ENCODE measurements at places on chromosomes 2 and 18.

DNA sequence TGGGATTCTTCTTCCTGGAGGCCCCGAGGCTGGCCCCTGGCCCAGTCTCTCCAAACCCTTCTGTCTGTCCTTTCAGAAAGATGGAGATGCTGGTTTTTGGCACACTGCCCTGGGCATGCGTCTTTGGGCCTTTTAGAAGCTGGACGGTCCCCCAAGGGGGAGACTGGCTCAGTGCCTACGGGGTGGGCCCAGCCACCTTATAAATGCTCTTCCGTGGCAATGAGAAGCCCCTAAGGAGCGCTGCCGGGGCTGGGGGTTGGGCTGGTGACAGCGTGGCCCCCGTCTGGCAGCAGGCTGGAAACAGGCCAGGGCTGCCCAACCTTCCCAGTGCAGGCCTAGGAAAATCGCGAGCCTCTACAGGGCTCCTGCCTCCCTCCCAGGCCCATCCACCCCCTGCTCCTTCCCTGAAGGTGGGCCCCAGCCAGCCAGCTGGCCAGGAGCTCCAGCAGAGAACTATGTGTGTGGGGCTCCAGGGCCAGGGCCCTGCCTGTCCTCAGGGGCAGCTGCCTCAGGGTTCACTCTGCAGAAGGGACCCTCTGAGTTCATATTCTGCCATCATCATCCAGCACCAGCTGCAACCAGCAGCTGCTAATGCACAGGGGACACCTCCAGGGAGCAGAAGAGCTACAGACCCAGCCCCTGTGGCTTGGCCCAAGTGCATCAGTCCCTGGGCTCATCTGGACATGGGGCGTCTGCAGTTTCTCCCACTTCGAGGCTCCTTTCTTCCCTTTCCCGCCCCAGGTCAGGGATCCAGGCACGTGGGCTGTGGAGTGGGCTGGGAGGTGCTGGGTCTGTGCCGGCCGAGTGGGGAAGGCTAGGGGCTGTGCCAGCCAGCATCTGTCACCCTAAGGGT, 107.6 kb upstream of the OTOS start:
- ATAC-seq, result no peak

GRCh38 chr2:191249156-191249813, 4.1 kb downstream of the MYO1B start:
- no peak for ATAC-seq

DNA sequence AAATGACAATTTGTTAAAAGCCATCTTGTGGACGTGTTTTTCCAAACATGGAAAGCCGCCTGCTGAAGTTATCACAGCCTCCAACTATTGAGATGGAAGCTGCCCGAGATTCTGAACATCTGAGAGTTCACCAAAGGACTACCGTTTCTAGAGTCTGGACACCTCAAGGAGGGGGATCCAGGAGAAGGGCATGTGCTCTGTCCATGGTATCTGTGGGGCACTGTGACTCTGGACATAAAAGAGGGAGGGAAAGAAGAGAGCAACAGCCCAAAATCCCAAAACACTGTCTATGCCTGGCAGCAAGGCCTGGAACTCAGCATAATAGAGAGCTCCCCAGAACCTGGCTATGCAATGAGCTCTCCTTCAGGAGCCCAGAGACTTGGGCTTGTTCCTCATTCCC, 319.9 kb downstream of the EN1 start:
- ATAC-seq, result no peak

DNA sequence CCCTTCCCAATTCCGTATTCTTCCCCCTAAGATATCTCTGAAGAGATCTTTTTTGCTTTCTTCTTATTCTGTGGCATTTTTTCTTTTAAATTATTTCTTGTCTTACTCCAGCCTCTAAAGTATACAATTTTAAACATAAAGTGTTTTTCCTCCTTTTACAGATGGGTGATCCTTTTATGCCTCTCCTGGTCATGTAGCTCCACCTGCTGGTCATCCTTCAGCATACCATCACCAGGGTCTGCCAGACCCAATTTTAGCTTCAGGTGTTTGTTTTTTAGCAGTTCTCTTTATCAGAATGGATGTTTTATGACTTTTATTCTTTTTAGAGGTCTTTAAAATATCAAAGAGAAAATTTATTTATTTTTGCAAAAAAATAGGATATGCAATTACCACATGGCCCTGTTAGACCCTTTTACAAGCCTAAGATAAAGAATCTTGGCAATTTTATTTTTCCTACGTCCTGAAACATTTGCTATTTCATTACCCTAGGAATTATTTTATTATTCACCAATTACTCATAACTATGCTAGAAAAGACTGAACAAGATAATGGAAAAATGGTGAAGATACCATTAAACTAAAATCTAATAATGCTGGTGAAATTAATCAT, 55.5 kb downstream of the PIGN start:
- ATAC-seq, result no peak

DNA sequence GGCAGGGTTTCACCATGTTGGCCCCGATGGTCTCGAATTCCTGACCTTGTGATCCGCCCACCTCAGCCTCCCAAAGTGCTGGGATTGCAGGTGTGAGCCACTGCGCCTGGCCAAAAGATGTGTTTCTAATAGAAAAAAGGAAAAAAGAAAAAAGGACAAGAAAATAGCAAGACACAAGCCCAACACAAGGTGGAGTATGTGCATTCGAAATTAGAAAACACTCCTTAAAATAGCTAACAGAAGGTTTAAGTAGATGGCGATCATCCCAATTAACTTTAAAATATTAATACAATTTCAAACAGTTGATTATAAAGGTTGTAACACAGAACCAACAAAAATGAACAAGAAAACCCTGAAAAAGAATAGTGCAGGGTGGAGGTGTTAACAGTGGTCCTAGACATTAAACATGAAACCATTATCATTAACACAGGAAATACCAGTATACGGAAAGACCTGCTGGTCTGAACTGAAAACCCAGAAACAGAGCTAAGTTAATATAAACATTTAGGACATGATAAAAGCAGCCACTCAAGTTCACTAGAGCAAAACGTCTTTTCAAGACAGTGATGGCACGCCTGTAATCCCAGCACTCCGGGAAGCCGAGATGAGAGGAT, 57.9 kb downstream of the HDLBP start:
- no peak for ATAC-seq

DNA sequence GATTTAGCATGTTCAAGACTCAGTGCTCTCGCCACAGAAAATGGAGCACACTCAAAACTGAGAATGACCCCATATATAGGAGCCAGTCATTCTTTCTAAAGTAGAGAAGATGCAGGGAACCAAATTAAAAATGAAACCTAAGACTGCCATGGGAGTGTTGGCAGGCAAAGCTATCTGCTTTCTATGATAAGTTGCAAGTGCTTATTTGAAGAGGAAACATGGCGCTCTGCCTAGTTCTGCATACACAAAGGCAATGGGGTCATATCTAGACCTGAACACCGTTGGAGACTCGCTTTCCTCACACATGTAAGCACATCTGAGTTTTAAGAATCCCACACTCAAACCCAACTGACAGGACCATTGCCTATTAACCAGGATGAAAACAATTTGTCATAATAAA, 292.5 kb downstream of the ALK start:
- ATAC-seq, result no peak

DNA sequence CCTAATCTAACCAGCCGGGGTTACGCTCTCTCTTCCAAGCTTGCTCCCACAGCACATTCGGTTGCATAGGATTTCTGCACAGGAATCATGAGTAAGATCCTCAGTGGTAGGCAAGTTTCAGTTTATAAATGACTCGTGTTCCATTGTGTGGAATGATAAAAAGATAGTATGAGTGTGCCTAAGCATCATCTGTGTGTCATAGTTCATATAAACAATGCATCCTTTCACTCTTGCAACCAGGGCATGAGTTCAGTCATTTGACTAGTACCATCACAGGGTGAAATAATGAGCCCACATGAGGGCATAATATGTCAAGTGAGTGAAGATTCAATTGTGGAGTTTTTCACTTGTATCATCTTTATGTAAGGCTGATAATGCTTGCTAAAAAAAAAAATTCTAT, 417.1 kb upstream of the CDH2 start:
- ATAC-seq, result no peak

DNA sequence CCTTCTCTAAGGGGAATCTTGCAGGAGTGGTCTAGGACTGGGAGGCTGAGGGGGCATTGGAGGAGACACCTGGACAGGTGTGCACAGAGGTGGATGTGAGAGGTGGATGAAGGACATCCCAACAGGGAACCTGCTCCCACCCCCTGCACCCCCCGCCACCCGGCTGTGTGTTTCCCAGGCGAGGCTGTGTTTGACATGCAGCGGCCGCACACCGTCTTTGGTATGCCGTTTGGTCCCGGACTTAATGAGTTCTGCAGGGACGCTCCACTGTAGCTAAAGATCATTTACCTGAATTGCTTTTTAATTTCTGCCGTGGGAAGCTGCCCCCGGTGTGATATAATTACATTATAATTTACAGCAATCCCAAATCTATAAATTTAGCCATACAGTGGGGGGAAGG, 87.3 kb downstream of the GLI2 start:
- ATAC-seq, result no peak

GRCh38 chr2:179446476-179447141, 182.0 kb upstream of the SESTD1 start:
- ATAC-seq, result no peak

DNA sequence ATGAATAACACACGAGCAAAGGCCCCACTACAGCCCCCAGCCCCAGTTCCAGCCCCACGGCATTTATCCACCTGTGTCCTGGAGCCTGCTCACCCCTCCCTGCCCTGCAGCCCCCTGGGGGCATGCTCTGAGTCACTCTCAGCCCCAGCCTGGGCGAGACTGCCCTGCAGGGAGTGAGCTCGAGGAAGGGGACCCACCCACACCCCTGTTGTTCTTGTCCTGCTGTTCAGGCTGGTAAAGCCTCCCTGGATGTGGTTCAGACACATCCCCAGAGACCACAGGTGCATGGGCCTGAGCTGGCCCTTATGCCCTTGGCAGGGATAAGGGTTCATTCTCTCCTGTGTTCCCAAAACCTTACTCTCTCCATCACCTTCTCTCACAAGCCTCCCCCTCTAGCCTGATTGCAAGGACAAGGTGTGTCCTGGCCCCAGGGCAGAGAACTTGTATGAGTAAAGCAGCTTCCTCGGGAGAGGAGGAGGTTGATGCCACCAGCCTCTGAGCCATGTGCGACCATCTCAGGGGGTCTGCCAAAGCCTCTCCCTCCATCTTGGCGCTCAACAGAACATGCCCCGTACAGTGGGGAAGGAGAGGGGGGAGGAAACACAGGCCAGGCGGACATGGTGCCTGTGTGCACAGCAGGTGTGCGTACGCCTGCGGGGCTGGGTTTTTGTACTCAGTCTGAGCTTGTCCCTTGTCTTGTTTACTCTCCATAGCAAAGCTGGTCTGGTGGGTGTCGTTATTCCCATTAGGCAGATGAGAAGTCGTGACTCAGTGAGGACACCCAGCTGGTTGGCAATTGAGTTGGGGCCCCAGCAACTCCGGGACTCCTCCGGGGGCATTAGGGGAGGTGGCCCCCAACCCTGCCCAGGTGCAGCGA, 64.4 kb downstream of the CIB4 start:
- ATAC-seq, result no peak

GRCh38 chr18:64331419-64331818, 182.5 kb upstream of the LINC00305 start:
- no peak for ATAC-seq

- ATAC-seq, result no peak
Observed at GRCh38 chr2:106866641-106867040, 19.3 kb downstream of the ST6GAL2 start.

GRCh38 chr18:75592527-75592926, 165.0 kb upstream of the SMIM21 start:
- ATAC-seq, result no peak

DNA sequence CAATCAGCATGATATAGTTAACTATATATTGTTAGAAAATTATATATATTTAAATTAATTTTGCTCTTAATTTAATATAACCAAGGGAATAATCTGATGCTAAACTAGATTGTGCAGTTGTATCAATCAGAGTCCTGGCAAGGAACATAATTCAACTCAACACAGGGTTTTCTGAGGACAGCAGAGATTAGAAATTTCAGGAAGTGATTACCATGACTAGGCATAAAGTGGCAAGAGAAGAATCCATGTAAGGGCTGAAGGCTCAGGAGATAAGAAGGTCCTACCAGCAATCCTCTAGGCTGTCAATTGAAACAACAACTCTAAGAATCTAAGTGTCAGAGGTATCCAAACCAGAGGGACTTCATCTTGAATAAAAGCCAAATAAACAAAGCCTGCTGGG, 807.8 kb downstream of the DSC3 start:
- ATAC-seq, result no peak

GRCh38 chr2:9639000-9639602, 8.3 kb upstream of the YWHAQ start:
- ATAC-seq, result no peak

DNA sequence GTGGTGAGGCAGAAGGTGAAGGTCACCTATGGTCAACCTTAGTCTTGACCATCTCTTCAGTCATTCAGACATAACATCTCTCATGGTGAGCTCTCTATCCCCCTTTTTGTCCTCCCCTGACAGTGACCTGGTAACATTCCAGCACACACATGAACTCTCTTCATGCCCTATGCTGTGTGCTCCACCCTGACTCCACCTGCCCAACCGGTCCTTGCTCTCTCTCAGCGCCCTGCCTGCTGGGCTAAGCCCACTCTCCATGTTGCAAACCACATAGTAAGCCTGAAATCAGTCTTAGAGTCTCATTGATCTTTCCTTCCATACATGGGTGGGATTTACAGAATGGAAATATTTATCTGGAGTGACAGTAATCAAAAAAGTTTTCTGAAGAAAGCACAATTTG, 52.8 kb downstream of the MARCO start:
- no peak for ATAC-seq

- no peak for ATAC-seq
Observed at GRCh38 chr18:934518-935133, 30.0 kb downstream of the ADCYAP1 start.

GRCh38 chr2:235504441-235505180, 10.8 kb downstream of the AGAP1 start:
- no peak for ATAC-seq
